ENCODE measurements at places on chromosomes 2 and 18.

- DNase-seq = no peak
Measured at GRCh38 chr2:26401739-26402541, at the start of gene DRC1. TSS of gene DRC1 (plus strand) at chr2:26401920. CDS start at chr2:26401990, 70 bp downstream.

DNA sequence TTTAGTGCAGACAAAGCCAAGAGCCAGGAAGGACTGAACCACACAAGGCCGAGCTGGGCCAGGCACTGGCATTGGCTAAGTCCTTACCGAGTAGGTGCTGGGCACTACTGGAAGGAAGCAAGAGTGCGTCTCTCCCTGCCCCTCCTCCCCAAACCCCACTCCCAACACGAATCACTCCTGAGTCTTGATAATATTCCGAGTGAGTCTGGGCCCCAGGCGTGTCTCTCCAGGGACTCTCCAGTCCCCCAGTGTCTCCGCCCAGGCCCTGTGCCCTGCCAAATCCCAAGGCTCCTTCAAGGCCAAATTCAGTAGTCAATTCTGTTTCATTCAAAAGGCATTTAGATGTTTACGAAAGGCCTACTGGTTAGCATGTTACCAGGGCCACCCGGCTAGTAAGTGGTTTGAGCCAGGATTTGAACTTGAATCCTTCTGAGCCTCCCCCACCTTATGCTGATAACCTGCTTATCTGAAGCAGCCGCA, 82.8 kb downstream of the GLI2 start:
- no peak for DNase-seq

GRCh38 chr18:78228974-78229373, 750.6 kb upstream of the SALL3 start:
- no peak for DNase-seq

GRCh38 chr2:218743068-218743467, 32.4 kb downstream of the TTLL4 start:
- no peak for DNase-seq

DNA sequence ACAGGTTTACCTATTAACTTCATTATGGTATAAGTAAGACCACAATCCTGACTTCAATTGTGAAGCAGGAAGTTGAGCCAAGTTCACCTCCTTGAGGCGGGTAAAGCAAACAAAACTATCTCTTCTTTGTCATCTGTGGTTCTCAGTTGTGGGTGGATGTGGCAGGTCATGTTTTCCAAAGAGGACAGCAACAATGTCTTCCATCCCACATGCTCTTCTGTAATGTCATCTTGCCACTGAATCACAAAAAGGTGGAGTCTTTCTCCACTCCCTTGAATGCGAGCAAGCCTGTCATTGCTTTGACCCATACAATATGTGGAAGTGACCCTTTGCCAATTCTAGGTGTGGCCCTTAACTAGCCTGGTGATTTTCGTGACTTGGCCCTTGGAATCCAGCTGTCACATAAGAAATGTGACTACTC, 98.7 kb downstream of the GRB14 start:
- no peak for DNase-seq

- DNase-seq = no peak
Measured at GRCh38 chr18:46343931-46344372, 239.8 kb downstream of the HAUS1 start.
